ENCODE measurements at places on chromosomes 11 and 22.
A peak's percentile ranks its signal among the peaks of the same experiment; 100 is the strongest.

GRCh38 chr22:23922921-23923320, 28.7 kb downstream of the MIF start:
- no peak for DNase-seq

GRCh38 chr11:93116641-93117441, 81.0 kb downstream of the SLC36A4 start:
- DNase-seq = no peak

GRCh38 chr11:65432686-65433582, 10.3 kb downstream of the NEAT1 start:
- no peak for DNase-seq

- peak; percentile 17 for DNase-seq
Measured at GRCh38 chr11:134224710-134225664, 516 bp downstream of the VPS26B start.

Data from HTR-8/SVneo (cell line).